ENCODE measurements at places on chromosomes 1 and 21.

DNA sequence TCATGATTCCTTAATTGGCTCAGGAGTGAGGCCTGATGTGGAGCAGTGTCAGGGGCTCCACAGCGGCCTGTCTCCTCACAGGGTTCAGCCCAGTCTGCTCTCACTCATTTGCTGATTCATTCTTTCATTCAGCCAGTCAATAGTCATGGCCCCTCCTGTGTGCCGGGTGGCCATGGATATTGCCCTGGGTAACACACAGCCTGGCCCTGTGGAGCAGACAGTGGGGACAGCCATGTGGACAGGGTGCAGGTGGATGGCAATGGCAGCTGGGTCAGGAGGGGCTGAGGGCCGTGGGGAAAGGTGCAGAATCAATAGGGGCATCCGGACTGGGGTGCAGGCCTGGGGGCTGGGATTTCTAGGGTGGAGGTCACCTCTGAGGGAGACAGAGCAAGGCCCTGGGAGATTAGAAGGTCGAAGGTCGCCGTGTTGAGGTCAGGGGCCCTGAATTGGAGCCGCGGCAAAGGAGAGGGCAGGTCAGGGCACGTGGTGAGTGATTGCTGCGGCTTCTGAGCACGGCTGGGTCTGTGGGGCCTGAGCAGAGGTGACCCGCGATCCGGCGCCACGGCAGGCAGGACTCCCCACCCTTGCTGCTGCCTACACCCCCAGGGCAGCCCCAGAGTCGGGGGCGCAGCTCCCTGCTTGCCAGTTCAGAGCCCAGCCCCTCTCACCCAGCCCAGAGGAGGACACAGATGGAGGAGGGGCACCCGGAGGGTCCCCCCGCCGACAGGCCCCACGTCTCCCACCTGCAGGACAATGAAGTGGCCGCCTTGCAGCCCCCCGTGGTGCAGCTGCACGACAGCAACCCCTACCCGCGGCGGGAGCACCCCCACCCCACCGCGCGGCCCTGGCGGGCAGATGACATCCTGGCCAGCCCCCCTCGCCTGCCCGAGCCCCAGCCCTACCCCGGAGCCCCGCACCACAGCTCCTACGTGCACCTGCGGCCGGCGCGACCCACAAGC is 33.4 kb downstream of the SLC19A1 start:
- no peak for DNase-seq

DNA sequence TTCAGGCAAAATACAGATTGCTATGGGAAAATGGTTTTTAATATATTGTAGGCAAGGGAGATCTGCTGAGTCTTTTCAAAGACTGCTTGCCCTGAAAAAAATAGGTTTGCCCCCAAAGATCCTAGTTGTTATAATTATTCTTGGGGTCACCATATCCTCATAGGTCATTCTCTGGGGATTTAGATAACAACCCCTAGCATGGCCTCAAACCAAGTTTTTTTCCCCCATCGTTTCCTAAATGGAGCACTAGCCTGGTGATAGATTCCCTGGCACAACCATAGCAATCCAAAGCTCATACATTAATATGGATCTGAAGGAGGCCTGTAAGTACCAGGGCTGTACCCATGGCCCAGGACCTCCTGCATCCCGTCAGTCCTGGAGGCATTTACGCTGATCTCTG is 315.2 kb downstream of the BACH1 start:
- DNase-seq: no peak

DNA sequence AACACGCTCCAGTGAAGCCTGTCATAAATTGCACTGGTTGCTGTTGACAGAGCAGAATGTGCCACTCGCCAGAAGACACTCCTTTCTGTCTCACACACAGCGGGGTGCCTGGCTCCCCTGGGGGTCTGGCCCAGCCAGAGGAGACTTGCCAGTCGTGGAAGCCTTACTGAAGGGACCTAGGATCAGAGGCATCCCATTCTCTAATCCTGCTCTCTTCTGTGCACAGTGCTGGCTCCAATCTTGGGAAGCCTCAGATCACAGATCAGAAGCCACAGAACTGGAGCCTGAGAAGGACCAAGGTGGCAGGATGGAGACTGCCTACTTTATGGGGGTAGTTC is 1.4 kb downstream of the SLC9A1 start:
- no peak for DNase-seq

DNA sequence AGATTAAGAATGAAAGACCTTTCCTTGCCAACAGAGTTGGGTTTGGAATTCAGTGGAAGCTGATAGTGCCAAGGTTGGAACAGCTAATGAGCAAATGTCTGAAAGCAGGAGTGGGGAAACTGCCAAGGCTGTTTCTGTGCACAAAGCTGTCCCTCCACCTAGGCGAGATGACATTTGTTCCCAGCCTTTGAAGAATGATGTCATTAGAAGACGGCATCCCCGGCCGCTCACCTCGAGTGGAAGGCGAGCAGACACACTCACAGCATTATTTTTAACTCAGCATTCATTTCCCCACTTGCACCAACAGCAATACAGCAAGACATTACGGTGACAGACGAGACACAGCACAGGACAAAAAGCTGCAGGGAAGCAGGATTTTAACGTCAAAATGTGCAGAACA is 463.9 kb downstream of the PCP4 start:
- DNase-seq: no peak

DNA sequence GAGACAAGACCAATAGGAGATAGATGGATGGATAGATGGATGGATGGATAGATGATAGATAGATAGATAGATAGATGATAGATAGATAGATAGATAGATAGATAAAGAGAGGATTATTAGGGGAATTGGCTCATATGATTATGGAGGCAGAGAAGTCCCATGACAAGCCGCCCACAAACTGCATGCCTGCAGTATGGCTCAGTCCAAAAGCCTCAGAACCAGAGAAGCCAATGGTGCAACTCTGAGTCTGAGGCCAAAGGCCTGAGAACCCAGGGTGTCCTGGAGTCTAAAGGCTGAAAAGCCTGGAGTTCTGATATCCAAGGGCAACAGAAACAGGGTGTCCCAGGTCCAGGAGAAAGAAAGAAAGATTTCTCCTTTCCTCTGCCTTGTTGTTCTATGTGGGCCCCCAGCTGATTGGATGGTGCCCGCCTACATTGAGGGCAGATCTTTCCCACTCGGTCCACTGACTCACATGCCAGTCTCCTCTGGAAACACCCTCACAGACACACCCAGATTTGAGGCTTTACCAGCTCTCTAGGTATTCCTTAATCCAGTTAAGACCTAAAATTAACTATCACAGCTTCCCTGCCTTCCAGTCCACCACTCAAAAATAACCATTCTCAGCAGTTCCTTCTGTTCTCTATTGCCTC is 39.6 kb upstream of the IRF2BP2 start:
- no peak for DNase-seq

GRCh38 chr1:186828611-186829454 is at the start of gene PLA2G4A:
TSS of gene PLA2G4A (plus strand) at chr1:186828949. CDS start at chr1:186854355, 25,406 bp downstream.
- no peak for DNase-seq

- DNase-seq: no peak
These were observed 204.8 kb upstream of the GALNT2 start for GRCh38 chr1:229862017-229862774.

- no peak for DNase-seq
These were observed 498.1 kb downstream of the LMO4 start for GRCh38 chr1:87826681-87827251.

DNA sequence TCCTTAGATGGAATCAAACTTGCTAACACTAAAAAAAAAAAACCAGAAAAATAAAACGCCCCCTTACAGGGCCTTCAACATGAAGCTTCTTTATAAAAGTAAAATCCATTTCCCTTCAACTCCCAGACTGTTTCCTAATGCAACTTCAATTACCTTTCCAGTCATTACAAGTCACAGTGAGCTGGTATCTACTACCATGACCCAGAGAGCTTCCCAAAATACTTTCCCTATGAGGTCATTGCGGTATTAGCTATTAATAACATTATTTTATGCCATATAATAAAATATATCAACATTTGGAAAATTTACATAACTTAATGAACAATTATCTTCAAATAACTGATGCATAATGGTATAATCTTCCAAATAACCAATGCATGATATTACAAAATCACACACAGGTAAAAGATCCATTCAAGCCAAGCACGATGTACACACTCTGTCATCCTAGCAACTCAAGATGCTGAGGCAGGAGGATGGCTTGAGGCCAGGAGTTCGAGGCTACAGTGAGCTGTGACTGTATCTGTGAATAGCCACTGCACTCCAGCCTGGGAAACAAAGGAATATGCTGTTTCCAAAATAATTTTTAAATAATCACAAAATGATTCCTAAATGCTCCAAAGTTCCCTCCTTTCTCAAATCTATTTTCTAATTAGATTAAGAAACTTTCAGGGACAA is 24.1 kb downstream of the EIF4G3 start:
- DNase-seq: no peak

DNA sequence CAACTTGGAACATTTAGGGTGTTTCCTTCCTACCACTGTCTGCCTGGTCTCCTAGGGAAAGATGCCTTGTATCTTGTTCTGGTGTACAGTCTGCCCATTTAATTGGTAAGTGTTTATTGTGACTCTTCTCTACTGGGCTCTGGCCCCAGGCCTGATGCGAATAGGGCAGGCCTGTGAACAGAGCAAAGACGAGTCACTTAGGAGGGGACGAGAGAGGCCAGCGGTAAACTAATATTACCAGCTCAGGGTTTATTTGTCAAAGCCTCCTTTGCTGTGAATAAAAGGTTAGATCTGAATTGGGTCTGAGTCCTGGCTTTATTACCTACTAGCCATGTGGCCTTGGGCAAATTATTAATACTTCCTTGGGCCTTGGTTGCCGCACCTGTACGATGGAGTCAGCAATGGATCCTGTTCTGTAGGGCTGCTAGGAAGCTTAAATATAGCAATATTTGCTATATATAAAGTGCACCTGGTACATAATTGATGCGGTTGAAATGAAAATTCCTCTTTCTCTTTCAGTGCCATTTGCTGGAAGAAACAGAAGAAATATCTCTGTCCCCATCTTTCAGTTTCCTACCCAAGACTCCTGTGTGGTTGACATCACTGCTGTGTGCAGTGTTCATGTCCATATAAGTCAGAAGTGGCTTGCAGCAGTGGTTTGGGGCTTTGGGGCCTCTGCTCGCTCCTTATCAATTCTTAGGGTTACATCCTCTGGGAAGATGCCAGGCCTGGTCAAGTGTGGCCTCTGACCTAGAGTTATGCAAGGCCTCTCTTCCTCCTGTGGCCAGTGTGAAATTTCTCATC is 32.4 kb downstream of the MAPKAPK2 start:
- DNase-seq: no peak

- no peak for DNase-seq
These were observed 1.4 kb upstream of the IRF2BP2 start for GRCh38 chr1:234611225-234611846.

GRCh38 chr1:232393444-232394146 is 236.3 kb downstream of the SIPA1L2 start:
- no peak for DNase-seq

- DNase-seq: no peak
These were observed 10.5 kb downstream of the RXFP4 start for GRCh38 chr1:155951753-155952504.

DNA sequence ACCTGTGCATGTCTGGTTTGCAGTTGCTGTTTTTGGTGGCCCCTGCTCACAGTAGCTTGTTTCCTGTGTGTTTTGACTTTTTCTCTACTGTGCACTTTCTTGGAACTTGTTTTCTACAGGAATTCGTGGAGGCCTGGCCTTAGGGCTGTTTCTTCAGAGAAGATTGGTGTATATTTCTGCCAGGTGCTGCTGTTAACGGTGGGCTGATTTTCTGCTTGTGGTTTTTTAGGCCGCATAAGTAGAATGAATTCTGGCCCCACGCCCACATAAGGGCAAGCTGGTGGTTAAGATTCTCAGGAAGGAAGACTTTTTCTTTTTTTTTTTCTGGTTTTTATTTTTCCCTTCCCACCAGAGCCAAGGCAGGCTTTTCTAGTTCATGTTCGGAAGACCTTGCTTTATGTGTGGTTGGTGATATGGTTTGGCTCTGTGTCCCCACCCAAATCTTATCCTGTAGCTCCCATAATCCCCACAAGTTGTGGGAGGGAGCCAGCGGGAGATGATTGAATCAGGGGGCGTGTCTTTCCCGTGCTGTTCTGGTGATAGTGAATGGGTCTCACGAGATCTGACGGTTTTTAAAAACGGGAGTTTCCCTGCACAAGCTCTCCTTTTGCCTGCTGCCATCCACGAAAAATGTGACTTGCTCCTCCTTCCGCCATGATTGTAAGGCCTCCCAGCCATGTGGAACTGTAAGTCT is 71.5 kb upstream of the DISP3 start:
- no peak for DNase-seq

- DNase-seq: no peak
These were observed 216.2 kb downstream of the SDCCAG8 start for GRCh38 chr1:243471754-243472745.

- DNase-seq: no peak
These were observed 396.5 kb upstream of the LRRC7 start for GRCh38 chr1:69171248-69171647.

GRCh38 chr1:172322219-172323061 is 98.0 kb upstream of the C1orf105 start:
- DNase-seq: no peak

DNA sequence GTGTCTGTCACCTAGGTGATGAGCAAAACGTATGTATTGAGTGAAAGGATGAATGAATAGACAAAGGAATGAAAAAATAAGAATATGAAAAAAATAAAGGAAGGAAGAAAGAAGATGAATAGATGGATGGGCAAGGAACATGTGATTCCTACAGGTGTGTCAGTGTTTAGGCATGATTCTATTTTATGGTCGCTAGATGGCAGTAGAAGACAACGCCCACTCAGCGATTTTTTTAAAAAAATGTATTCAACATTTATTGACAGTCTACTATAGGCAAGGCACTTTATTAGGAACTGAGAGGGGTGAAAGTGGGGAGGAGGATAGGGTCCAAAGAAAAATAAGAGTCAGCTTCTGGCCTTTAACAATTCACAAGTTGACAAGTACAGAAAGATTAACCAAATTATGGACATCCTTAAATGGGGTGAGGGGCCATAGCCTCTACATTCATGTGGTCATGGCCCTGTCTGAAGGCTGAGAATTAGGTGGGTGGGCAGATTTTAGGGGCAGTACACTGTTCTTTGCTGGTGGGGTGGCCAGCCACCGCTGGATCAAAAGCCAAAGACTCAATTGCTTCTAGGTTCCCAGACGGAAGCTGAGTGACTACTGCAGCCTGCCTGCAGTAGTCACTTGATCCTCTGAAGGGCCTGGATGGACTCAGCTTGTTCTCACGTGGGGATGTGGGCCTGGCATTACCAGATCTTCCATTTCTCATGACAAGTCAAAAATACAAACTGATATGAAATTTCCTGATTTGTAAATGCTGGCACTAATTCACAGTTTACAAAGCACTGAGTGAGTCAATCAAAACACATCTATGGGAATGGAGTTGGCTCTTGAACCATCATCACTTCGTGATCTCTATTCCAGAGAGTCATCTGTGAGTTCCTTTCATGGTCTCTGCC is 83.9 kb downstream of the FASLG start:
- DNase-seq: no peak

DNA sequence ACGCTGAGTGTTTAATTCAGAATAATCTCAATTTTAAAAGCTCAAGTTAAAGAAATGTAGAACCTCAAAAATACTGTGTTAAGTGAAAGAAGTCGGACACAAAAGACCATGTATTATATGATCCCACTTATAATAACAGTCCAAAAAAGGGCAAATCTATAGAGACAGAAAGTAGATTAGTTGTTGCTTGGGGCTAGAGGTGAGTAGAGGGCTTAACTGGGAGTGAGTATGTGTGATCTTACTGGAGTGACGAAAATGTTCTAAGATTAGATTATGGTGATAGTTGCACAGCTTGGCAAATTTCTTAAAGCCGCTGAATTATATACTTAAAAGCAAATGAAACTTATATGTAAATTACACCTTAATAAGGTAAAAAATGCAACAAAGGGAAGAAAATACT is 150.5 kb downstream of the APP start:
- no peak for DNase-seq
